Bronchial epithelial cell (primary cell): ENCODE measurements at places on chromosomes 1 and 21. TPM values are rescaled to one million over a fixed set of nuclear protein-coding genes. Genes with fewer than 3 reads are reported as not detected.
A peak's percentile ranks its signal among the peaks of the same experiment; 100 is the strongest.

Gene ABCD3
- total RNA-seq, result 29.2 and 40.6 TPM in 2 replicates

Gene DIRAS3
- total RNA-seq, result under 0.01 and 0.13 TPM in 2 replicates

Gene TEDDM1
- total RNA-seq, result not detected in 2 replicates

Gene PTCH2
- total RNA-seq, result under 0.01 TPM in 1 of 2 replicates, not detected in the other

Gene KAZN
- total RNA-seq, result 4.4 and 4.7 TPM in 2 replicates

Gene ECM1
- total RNA-seq, result 5.5 and 5.8 TPM in 2 replicates

Gene GDAP2
- 20.8 and 26.8 TPM in 2 replicates for total RNA-seq

Gene RTCA
- 44.3 and 64.0 TPM in 2 replicates for total RNA-seq

- DNase-seq, result no peak
Measured at GRCh38 chr1:77866296-77866695, 22.1 kb upstream of the NEXN start.

DNA sequence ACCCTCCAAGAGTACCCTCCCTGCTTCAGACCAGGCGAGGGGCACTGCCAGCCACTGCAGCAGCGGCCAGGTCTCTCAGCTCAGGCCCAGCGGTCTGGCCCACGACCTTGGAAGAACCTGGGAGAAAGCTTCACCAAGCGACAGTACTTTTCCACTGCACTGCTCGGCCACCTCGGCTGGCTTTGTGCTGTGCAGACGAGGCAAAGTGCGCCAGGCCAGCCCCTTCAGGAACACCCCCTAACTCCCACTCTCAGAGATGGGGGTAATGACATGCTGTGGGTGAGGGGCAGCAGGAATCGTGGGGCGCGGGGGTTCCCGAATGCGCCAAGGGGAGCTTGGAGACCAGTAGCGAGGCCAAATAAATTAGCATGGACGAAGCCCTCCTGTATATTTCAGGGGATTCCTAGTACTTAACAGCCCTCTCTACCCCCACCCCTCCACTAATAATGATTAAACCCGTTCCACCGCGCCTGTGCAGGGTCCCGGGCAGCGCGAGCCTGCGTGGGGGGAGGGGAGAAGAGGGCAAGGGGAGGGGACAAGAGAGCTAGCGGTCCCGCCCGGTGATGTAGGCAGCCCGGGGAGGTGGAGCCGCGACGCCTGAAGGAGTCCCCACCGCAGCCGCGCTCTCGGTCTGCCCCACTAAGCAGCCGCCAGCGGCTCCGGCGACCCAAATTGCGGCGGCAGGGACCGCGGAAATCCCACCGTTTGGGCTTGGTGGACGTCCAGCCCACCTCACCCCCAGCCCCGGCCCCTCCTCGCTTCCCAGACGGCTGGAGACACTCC is at the start of gene FAM43B:
Gene FAM43B (plus strand): TSS at position 629 of the 783 bp plus-strand sequence. CDS start 401 bp downstream, outside the sequence.
- DNase-seq, result no peak

DNA sequence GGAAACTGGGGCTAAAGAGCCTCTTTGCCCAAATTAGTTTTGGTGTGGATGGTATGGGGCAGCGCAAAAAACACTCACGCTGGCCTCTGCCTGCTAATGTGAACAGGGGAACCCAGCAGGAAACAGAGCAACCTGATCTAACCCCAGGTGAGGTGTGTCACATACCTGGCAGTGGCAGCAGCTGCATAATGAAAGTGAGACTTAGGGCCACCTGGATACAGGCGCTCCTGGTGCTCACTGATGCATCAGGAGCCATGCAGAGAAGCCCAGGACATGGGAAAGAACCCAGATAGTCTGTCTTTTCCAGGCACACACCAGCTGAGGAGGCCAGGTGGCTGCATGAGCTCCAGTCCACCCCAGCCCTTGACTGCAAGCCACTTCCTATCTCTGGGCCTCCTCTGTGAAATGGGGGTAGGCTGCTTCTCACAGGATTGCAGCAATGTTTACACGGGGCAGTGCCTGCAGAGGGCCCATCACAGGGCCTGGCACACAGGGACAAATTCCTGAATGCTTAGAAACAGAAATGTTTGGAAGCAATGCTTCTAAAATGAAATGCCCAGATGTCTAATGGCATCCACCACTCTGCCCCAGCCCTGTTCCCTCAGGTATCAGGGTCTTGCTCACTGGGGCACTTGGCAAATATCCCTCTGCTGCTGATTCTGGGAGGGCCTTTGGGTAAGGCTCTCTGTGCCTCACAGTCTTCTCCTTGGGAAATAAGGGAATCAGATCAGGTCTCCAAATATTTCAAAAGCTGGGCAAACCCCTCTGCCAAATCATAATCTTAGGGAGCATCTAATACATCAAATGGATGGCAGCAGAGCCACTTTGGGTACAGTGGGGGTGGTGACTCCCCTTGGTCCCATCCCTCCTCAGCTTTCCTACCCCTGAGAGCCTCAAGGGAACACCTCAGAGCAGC is 19.9 kb downstream of the DHCR24 start:
- DNase-seq, result no peak

DNA sequence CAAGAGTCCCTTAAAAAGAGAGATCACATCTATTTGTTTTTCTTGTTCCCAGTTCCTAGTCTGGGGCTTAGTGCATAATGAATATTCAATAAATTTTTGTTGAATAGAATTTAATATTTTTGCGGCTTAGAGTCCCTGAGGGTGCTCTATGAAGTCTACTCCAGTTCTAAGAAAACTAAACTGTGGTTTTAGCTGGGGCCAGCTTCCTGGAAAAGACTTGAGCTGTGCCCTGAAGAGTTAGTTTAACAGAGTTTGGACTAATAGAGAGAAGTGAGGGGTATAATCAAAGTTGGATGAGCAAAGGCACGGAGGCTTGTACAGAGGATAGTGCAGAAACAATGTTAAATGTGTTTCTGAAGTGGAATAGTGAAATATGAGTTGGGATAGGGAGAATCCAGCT is 168.9 kb downstream of the FASLG start:
- DNase-seq, result no peak

- peak; percentile 49 for DNase-seq
Measured at GRCh38 chr1:174160109-174160473, 771 bp downstream of the RABGAP1L start.

GRCh38 chr1:244369256-244370057 is 82.3 kb downstream of the ADSS2 start:
- peak; percentile 78 for DNase-seq

DNA sequence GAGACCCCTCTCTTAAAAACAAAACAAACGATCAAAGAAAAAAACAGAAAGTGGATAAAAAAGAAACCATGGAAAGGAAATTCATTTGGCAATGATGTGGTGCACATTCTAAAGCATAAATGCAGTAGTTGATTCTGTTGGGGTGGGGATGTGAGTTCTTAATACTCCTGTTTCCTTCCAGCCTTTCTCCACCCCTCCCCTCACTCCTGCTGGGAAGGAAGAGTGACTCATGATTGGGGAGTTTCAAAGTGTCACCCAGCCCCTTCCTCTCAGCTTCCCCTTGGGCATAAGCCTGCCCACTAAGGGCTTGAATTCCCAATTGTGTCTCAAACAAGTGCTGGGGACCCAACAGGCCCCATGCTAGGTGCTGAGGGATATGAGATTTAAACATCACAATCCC is 6.7 kb upstream of the PINK1 start:
- no peak for DNase-seq

- no peak for DNase-seq
Measured at GRCh38 chr1:212955098-212955497, 4.8 kb downstream of the VASH2 start.

- no peak for DNase-seq
Measured at GRCh38 chr1:69284508-69284907, 283.2 kb upstream of the LRRC7 start.
